Osteoblast (primary cell): ENCODE measurements at places on chromosomes 5 and 9.

GRCh38 chr5:76938177-76938576, 14.7 kb upstream of the CRHBP start:
- no peak for DNase-seq

GRCh38 chr5:149419532-149419858, 40.4 kb upstream of the IL17B start:
- peak; percentile 74 for DNase-seq

DNA sequence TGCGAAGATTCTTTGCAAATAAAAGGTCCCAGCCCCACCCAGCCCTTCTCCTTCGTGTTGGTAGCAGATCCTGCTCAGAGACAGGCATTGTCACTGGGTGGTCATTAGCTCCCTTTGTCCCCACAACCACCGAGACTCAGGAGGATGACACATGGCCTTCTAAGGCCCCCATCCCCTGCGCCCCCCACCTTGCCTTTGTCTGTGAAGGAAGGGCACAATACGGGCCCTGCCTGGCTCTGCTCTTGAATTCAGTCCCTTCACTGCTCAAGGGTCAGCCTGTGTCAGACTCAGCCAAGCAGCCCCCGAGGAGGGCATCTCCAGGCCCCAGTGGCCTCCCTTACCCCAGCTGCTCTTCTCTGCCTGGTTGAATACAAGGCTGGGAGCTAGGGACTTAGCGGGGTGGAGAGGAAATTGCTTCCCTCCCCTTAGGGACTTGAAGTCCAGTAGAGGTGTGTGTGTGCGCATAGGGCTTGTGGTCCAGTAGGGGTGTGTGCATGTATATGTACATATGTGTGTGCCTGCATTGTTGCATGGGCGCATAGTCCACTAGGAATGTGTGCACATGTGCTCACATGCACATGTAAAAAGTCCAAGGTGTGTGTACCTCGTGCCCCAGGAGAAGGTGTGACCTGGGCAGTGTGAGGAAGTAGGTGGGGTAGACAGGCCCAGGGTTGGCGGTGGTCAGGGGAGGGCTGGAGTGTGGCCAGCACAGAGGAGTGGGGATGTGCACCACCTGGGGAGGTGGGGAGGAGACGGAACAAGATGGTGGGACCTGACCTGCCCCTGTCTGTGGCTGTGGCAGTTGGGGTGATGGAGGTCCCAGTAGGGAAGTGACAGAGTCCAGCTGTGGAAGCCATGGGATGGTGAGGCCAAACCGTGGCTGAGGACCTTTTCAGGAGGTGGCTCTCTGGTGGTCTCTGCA, 59.1 kb downstream of the PHF2 start:
- DNase-seq, result no peak

DNA sequence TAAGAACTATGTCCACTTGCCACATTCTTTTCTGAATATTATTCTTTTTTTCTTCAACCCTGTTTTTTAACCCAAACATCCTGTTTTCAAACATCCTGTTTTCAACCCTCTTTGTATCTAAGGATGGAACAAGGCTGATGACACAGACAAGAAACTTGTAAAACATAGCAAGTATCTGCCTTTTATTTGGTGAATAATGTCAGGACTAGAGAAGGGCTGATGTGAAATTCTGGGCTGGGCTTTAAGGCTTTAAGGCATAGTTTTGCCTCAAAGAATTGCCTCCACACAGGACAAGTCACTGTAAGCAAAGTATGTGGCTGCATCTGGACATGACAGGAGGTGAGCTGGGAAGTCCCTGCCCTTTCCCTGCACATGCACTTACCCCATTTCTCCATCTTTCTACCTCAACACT, 42.5 kb upstream of the RIC1 start:
- no peak for DNase-seq

DNA sequence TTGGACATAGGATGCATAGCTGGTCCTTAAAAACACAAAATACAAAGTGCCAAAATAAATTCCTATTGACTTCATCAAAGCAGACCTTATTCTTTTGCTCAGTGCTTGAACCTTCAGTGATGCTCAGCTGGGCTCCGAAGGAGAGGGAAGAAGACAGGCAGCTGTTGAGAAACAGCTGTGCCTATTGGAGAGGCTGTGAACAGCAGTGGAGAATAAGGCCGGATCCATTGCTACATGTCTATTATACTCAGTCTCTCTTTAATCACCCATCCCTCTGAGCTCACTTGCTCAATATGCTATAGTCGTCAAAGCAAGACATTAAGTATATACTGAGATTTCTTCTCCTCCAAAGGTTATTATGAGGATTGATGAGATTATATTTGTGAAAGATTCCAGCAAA, 174.4 kb downstream of the CHSY3 start:
- no peak for DNase-seq

DNA sequence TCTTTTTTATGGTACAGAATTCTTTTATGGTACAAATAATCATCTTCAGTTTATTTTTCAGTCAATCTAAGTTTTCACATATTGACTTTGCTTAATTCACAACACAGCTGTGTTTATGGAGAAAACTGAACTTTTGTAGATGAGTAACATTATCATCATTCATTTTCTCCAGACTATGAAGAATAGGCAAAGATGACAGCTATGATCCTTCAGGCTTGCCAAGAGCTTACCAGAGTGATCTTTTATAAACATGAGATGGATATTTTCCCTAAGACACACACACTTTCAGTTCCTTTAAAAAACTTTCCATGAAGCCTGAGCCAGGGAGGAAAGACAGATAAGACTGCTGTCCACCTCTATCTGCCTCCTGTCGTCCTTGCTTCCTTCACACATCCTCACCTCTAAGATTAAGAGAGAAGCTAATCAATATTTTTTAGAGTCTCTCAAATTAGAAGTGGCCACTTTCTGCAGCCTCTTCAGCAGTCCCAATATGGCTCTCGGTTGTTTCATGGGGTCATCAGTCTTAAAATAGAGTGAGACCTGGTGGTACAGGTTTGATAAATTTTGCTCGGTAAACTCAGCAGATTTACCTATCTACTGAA, 108.1 kb upstream of the SLC27A6 start:
- DNase-seq, result no peak

GRCh38 chr5:51386916-51387883, 4.0 kb downstream of the ISL1 start:
- DNase-seq, result peak; percentile 54

DNA sequence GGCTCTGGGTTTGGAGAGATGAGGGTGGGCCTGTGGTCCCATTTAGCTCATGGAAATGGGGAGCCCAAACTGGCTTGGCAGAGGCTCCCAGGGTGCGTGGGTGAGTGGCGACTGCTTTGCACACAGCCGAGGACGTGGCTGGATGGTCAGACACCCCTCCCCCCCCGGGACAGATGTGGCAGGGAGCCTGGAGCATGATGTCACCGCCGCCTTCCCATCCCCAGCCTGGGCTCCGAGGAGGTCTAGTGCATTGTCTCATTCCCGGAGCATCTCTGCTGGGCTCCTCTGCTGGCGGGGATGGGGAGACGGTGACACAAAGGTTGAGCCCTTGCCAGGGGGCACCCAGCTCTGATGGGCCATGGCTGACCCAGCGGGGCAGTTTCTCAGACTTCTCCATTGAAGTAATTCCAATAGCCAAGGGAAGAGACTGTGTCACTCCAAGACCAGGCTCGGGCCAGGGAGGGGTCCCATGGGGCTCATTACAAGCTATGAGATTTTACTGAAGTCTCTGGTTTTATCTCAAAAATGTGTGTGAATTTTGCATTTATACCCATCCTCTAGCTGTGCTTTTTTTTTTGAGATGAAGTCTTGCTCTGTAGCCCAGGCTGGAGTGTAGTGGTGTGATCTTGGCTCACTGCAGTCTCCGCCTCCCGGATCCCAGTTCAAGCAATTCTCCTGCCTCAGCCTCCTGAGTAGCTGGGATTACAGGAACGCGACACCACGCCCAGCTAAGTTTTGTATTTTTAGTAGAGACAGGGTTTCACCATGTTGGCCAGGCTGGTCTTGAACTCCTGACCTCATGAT, 36.1 kb downstream of the HMCN2 start:
- peak; percentile 97 for DNase-seq

GRCh38 chr9:128247226-128247803, 28.5 kb downstream of the GOLGA2 start:
- peak; percentile 57 for DNase-seq

GRCh38 chr5:177320879-177321278, 9.2 kb upstream of the MXD3 start:
- peak; percentile 31 for DNase-seq

- DNase-seq, result no peak
These were observed 22.4 kb downstream of the SPINK5 start for GRCh38 chr5:148085977-148086705.

DNA sequence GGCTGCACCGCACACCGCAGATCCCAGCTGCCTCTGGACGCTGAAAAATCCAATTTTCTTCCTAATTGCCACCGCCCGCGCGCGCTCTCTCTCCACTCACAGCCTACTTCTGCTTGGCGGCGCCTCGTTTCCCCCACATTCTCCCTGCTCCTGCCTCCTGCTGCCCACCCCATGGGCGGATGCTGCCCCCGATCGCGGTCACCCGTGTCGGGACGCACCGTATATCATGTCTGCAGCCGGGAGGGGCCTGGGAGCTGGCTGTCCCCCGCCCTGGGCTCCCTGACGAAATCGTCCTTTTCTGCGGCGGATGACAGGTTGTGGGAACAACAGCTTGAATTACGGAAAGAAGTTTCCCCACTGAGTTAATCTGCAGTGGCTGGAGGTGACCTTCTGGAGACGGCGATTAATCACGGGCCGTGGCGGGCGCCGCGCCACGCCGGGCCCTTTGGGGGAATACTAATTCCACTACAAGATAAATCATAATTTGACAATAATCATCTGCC, 36.3 kb upstream of the PSD2 start:
- DNase-seq, result peak; percentile 65

- no peak for DNase-seq
These were observed 47.3 kb downstream of the KCNIP1 start for GRCh38 chr5:170551076-170551475.

DNA sequence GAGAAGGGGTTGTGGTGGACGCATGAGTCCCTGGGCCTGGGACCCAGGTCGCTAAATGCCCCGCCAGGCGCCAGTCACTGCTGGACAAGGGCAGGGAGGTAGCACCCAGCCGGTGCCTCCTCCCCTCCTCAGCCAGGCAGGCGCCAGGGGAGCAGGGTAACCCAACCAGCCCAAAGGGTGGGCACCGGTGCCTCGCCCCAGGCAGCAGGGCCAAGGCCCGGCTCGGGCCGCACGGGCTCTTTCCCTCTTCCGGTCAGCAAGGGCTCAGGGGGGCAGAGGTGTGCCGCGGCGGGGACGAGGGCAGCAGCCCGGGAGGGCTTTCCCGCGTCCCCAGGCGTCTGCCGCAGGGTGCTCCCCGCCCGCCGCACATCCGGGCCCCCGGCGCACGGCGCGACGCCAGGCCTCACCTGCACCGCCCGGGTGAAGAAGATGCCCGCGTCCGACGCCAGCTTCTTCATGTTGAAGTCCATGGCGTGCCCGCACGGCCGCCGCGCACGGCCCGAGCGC, 393 bp downstream of the SH3GLB2 start:
- peak; percentile 93 for DNase-seq

DNA sequence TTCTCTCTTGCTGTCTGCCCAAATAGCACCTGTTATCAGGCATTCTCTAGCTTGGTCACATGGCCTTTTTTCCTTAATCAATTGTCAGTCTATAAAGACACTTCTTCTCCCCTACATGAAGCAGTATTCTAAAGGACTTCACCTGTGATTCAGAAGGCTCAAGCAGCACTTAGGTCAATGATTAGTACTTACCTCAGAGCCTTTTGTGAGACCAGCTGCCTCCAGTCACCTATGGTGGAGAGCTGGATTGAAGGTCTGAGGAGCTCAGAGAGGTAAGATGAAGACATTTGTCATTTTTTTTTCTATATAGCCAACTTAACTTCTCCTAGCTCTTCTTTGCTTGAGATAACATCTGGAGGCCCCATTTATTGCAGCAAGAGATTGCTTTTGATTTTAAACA, 278.3 kb upstream of the PCSK5 start:
- DNase-seq, result no peak

- no peak for DNase-seq
These were observed 72.7 kb upstream of the IL33 start for GRCh38 chr9:6142799-6143454.

DNA sequence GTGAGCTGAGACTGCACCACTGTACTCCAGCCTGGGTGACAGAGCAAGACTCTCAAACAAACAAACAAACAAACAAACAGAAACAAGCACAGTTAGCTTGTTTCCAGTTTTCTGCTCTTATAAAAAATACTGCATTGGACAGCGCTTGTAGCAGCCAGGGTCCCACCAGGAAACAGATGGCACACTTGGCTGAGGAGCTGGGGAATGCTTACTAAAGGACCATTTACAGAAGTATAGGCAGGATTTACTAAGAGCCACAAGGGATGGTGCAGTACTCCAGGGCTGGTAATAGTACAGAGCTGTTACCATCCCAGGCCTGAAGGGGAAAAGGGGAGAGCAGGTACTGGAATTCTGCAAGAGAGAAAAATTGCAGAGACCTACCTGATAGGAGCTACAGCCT, 5.2 kb upstream of the ANKS6 start:
- DNase-seq, result peak; percentile 65

- DNase-seq, result no peak
These were observed 77.1 kb downstream of the HOMER1 start for GRCh38 chr5:79436821-79437220.

GRCh38 chr9:33452828-33453271, 5.5 kb upstream of the AQP3 start:
- peak; percentile 98 for DNase-seq

- DNase-seq, result no peak
These were observed 146.3 kb upstream of the RGMB start for GRCh38 chr5:98627121-98627520.

DNA sequence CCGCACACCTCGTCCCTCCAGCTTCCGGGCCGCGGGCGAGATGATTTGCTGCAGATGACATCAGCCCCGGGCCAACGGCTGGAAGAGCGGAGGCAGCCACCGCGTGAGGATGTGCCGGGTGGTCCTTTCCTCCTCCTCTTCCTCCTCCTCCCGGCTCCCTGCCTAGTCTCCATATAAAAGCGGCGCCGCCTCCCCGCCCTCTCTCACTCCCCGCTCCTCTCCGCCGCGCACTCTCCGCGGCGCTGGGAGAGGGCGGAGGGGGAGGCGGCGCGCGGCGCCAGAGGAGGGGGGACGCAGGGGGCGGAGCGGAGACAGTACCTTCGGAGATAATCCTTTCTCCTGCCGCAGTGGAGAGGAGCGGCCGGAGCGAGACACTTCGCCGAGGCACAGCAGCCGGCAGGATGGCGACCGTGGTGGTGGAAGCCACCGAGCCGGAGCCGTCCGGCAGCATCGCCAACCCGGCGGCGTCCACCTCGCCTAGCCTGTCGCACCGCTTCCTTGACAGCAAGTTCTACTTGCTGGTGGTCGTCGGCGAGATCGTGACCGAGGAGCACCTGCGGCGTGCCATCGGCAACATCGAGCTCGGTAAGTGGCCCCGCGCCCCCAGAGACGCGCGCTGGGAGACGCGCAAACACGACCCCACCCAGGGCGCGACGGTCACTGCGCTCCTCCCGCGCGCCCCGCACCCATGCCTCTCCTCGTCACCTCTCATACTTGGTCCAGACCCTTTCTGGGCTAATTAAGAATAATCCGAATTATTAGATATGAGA, at the start of gene MAP1B:
Gene MAP1B (plus strand): TSS at position 345 of the 770 bp plus-strand sequence. CDS start 57 bp downstream, at position 402.
- DNase-seq, result peak; percentile 93

- DNase-seq, result peak; percentile 91
These were observed 278.1 kb downstream of the AOPEP start for GRCh38 chr9:95004411-95005277.
